ENCODE measurements at places on chromosomes 5 and 9.

DNA sequence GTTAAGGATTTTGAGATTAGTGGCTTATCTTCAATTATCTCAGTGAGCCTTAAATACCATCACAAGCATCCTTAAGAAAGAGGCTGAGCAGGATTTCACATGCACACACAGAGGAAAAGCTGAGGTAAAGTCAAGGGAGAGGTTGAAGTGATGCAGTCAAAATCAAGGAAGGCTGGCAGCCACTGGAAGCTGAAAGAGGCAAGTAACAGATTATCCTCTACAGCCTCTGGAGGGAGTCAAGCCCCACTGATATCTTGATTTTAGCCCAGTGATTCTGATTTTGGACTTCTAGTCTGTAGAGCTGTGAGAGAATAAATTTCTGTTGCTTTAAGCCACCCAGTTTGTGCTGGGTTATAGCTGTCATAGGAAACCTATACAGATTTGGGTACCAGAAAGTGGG, 80.1 kb downstream of the ANKRD31 start:
- DNase-seq, result no peak

DNA sequence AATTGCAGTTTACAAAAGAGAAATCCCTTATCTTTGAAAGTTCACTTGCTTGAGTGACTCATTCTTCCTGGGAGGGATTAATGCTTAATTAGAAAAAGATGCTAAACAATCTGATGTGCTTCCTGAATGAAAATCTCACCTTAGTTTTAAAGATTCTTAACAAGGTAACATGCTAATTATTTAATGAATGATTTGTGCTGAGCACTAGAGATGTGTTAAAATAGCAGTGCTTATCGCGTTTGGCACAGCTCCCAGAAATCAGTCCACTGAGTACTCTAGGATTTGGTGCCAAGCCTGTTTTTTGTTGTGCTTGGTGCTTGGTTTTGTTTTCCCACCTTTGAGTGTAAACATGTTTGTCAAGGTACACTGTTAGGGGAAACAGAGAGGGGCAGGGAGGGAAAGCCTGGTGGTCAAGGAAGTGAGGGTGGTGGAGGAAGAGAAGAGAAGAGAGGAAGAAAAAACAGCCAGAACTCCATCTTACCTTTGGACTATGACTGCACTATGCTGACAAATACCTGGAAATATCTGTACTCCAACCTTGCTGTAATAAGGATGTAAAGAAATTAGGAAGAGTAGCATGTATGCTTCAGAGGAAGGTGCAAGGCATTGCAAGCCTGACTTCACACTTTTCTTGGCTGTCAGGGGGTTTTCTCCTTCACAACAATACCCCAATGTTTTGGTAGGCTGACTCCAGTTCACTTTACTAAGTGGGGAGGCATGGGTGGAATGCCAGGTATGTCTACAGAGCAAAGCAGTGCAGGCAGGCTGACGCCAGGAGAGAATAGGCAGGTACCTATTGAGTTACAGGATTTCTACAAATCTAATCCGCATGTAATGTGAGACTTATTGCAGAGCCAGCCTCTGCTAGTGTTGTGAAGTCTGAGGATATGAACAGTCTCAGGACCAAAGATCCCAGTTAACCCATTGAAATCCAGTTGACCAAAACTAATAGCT, 157.2 kb upstream of the ISL1 start:
- no peak for DNase-seq

- DNase-seq, result no peak
Observed at GRCh38 chr9:27487927-27488326, 36.2 kb upstream of the IFNK start.

DNA sequence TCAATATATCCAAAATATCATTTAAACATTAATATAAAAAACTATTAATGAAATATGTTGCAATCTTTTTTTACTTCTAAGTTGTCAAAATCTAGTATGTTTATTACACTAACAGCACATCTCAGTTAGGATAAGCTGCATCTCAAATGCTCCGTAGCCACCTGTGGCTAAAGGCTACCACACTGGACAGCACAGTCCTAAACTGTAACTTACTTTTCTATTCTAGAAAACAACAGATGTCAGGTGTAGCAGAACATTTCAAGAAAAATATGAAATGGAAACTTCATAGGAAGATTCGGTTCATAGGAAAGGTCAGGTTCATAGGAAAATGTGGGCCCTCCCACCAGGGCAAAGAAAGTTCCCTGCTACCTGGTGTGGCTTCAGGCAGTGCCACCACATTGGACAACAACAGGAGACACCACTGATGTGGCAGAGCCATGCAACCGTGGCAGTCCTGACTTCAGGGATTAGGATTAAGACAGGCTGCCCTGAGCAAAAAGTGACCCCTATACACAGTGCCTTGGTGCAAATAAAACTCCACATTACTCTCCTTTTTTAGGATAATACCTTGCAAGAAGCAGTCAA, 197.8 kb upstream of the NR4A3 start:
- no peak for DNase-seq

GRCh38 chr9:110157823-110158664, 49.9 kb downstream of the C9orf152 start:
- DNase-seq, result no peak

GRCh38 chr5:113062869-113063508, 86.4 kb downstream of the DCP2 start:
- DNase-seq, result no peak

DNA sequence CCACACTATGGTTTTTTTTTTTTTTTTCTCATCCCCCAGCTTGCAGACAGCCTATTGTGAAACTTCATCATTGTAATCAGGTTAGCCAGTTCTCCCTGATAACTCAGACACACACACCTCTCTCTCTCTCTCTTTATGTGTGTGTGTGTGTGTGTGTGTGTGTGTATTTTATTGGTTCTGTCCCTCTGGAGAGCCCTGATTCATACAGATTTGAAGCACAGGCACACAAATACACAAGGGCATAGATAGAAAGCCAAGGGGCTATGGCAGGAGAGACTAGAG, 20.6 kb upstream of the VCAN start:
- DNase-seq, result no peak

GRCh38 chr9:96108691-96109380, 193.1 kb downstream of the HSD17B3 start:
- DNase-seq, result no peak

GRCh38 chr5:168076561-168076991, 214.9 kb upstream of the WWC1 start:
- DNase-seq, result peak; percentile 10

DNA sequence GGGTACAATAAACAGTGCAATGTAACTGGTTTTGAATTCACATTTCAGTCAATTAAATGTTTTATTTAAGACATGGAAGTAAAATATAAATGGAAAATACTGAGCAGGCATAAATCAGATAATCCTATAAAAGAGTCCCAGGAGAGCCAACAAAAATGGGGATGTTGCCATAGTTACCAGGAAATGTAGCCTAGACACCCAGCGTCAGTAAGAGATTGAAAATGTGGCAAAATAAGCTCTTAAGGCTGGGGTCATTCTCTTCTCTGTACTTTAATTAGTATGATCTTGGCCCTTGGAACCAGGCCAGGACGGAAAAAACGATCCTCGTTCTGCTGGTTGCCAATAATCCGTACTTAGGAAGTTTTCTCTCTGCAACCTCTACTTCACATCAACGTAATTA, 18.9 kb upstream of the RASEF start:
- no peak for DNase-seq

- no peak for DNase-seq
Observed at GRCh38 chr9:137630679-137631078, 11.9 kb downstream of the EHMT1 start.

DNA sequence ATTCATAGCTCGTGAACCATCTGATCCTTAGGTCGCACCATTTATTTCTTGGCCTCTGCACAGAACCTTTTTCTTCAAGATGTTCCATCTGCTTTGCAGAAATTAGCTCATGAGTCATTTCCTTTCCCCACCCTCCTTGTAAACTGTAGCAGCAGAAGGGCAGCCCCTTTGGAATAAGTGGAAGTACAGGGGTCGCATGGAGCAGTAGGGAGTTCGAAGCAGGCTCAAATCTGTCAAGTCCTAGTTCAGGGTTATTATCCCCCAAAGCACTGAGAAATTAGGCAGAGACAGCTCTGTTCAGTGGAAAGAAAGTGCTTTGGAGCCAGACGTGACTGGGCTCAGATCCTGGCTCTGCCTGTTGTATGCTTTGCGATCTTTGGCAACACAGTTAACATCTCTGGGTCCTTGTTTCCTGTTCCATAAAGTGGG, 84.2 kb downstream of the SGCD start:
- no peak for DNase-seq

- DNase-seq, result no peak
Observed at GRCh38 chr5:181261320-181262049, 542 bp upstream of the TRIM52 start.

GRCh38 chr5:146947181-146947941, 68.8 kb upstream of the PPP2R2B start:
- DNase-seq, result peak; percentile 75

Measured in KBM-7 (cell line).